Activated CD4-positive, alpha-beta T cell treated with anti-CD3 and anti-CD28 coated beads for 1 hour (primary cell): ENCODE measurements at places on chromosomes 1 and 21.

- no peak for DNase-seq
These were observed 2.9 kb downstream of the LHX9 start for GRCh38 chr1:197920067-197920396.

DNA sequence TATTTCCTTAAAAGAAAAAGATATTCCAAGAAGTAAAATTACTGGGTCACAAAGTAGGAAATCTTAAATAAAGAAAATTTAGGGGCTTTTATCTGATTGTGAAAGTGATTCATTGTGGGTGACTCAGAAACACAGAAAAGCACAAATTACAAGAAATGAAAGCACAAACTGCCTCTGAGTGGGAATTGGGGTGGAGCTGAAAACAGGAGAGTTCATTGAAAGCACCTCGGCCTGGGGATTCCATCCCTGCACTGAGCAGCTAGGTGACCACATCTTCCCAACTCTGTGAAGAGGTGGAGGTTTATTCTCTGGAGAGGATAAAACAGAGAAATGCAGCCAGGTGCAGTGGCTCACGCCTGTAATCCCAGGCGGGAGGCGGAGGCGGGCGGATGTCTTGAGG, 7.4 kb downstream of the GJA4 start:
- DNase-seq = no peak

- DNase-seq = no peak
These were observed 6.7 kb downstream of the EFNA4 start for GRCh38 chr1:155070158-155070621.

DNA sequence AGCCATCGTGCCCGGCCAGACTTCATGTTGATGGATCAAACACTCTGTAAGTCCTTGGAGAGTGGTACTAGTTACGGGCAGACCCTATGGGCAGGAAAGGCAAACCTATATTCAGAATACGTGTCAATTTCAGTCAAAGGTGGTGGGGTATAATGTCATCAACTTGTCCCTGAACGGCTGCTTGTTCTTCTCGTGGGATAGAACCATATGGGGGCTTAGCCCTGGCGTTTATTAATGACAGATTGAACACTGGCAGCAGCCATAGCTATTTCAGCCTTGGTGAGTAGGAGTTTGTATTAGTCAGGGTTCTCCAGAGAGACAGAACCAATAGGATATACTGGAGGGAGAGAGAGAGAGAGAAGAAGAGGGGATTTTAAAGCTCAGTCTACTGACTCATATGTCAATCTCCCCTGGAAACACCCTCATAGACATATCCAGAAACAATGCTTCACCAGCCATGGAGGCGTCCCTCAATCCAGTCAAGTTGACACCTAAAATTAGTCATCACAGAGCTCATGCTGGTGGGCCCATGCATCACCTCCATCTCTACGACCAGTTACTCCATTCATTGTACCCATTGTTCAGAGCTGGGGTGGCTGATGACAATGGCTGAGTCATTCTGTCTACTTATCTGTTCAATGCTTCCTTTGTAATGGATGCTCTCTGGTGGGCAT, 16.1 kb upstream of the AQP10 start:
- no peak for DNase-seq

GRCh38 chr1:161200992-161201835, 953 bp upstream of the NDUFS2 start:
- no peak for DNase-seq

- DNase-seq = no peak
These were observed 3.9 kb upstream of the IL10 start for GRCh38 chr1:206776229-206776628.
